ENCODE measurements at places on chromosomes 7 and 10.

- no peak for DNase-seq
Observed at GRCh38 chr7:127997226-127997922, 33.9 kb downstream of the LRRC4 start.

GRCh38 chr10:93837822-93838221 lies 56.0 kb upstream of the SLC35G1 start:
- DNase-seq = no peak

DNA sequence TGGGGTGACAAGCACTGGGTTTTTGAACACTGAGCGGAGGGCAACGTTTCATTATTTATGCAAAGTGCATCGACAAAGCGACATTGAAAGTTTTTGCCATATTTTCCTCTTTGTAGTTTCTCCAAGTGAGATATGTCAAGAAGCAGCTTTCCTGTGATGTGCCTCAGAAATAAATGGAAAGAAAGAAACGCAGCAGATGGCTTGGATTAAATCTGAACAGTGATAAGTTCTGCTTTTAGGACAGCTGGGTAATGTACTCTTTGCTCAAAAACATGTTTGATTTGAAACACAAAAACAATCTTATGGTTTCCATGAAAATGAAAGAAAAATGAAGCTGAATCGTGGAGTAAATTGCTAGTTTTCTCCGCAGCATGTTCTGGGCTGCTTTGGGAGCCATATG lies 166.3 kb downstream of the PTPRN2 start:
- no peak for DNase-seq

DNA sequence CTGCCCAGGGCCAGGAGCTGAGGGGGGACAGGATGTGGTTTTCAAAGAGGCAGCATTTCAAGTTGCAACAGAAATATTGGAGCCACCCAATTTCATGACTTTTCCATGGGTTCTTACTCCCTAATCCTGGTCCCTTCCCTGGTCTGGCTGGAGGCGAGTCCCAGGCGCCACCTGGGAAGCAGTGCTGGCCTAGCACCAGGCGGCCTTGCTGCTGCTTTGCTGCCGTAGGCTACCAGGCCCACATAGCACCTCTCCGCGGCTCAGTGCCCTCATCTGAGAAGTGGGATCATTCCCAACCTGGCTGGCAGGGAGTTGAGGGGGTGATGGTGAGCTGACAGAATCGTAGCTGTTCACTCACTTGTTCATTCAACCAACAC lies 33.7 kb downstream of the ZMIZ1 start:
- no peak for DNase-seq
